KG1 (cell line): ENCODE measurements at places on chromosomes 7 and 10.

DNA sequence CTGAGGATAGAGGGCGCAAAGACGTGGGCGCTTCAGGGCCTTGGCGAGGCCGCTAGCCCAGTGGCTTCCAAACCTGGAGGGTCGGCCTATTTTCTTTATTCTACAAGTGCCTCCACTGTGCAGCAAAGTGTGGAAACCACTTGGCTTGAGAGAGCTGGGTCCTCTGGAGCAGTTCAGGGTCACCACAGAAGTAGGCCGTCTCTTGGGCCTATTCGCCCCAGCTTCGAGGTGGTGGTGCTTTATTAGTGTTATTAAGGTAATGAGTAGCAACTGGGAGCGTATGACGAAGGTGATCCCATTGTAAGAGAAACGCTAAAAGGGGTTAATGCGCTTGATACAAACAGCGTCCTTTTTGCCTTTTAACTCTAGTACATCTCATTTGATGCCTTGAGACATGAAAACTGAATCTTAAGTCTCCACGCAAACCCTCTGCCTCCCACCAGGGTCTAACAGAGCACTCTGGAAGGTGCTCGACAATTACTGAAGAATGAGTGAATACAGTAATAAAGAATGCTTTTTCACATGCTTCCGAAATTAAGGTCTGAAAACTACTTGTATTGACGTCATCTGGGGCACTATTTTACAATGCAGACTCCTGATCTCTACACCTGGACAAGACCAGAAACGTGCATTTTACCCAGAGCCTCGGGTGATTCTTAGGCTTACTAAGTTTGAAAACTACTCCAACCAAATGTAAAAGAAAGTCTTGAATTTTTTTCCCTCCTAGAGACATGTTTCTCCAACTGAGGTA is 647 bp upstream of the GSAP start:
- no peak for DNase-seq

DNA sequence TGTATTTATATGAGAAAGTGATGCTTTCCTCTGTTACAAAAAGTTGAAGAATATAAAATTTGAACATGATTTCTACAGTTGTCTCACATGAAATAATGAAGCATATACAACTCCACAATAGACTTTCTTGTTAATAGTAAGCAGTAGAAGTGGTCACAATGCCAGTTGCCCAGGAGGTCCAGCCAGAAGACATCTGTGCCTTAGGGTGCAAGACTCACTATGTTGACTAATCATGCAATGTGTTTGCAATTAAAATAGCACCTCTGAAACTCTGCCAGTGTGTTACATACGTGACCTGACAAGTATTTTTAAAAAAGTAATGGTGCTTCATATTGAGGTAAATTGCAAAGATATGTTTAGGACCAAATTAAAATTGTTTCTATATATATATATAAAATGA is 547.2 kb downstream of the ETV1 start:
- no peak for DNase-seq

DNA sequence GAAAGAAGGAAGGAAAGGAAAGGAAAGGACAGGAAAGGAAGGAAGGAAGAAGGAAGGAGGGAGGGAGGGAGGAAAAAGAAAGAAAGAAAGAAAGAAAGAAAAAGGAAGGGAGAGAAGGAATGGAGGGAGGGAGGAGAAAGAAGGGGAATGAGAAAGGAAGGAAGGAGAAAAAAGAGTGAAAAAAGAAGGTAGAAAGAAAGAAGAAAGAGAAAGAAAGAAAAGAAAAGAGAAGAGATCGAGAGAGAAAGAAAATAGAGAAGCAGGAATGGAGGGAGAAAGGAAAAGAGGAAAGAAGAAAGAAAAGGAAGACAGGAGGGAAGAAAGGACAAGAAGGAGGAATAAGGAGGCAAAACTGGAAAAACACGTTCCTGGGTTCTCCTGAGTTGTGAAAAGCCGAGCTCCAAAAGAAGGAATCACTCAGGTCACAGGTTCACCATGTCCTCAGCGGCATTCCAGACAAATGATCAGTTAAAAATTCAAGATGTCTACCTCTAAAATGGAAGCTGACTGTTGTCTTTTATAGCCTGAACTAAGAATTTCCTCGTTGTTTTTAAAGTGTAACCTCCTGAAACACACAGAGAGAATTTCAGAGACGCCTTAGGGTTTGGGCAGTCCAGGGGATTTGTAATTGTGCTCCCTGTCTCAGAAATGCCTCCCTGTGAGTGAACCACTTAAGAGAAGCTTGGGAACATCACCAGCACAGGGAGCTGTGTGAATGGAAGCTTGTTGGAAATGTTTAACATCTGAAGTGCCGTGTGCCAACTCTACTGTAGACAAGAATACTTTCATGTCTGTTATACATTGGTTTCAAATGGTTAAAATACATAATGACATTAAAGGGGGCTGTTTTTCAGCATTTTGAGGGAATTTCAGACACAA is 80.7 kb downstream of the INHBA start:
- DNase-seq: no peak

GRCh38 chr10:118045158-118045836 is 1.4 kb downstream of the RAB11FIP2 start:
- no peak for DNase-seq

GRCh38 chr10:28393956-28394568 is 91.2 kb upstream of the MPP7 start:
- DNase-seq: peak; percentile 12

GRCh38 chr7:75847707-75848106 is 31.1 kb upstream of the RHBDD2 start:
- no peak for DNase-seq

DNA sequence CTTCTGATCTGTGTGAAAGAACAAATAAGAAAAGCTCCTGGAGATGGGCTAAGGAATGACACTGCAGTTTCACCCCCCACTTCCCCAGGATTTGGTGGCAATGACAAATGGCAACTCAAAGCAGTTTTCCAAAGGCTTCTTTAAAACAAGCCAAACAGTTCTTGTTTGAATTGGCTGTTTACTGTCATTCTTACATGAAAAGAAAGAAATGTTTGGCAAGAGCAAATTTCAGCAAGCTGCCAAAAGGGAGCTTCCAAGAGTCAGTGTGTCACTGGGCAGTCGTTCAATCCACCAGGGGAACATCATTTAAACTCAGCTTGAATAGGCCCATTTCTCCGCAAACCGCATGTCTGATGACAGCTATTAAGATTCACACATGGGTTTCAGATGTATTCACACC is 119.0 kb upstream of the RHOBTB1 start:
- no peak for DNase-seq

GRCh38 chr10:28796606-28797512 is 119.5 kb downstream of the BAMBI start:
- no peak for DNase-seq

GRCh38 chr10:98943681-98944080 is 292.0 kb downstream of the HPSE2 start:
- no peak for DNase-seq

GRCh38 chr10:95788830-95789229 is 32.9 kb downstream of the ENTPD1 start:
- no peak for DNase-seq

GRCh38 chr7:780516-780915 is 51.8 kb upstream of the SUN1 start:
- no peak for DNase-seq

GRCh38 chr7:25527665-25528170 is 299.4 kb upstream of the NPVF start:
- no peak for DNase-seq

GRCh38 chr10:128877141-128877540 is 589.9 kb upstream of the MGMT start:
- no peak for DNase-seq

DNA sequence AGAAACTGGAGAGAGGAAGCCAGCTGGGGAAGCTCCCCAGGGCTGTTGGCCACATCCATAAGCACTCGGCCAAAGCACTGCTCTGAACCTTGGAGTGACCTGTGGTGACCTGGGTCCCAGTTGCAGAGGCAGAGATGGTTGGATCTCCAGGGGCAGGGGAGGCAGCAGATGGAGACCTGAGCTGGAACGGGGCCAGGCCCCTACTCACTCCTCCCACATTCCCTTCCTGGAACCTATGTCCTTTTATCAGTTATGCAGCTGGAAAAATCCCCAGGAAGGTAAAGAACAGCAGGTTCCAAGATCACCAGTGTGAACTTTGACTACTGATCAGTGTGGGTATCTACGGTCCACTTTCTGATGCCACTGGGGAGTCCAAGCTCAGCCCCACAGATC is 9.6 kb upstream of the PNLIPRP2 start:
- DNase-seq: no peak

DNA sequence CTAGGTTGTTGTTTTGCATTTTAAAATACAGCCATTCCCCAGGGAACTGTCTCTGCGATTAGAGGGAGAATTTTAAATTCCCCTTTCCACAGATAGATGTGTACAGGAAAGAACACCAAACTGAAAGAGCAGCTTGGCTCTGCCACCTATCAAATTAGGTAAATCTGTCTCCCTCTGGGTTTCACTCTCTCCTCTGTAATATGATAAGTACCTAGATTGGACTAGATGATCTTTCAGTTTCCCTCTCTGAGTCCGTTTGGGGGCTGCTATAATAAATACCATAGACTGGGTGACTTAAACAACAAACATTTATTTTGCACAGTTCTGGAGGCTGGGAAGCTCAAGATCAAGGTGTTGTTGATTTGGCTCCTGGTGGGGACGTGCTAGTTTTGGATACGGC is 186.0 kb downstream of the KIF20B start:
- no peak for DNase-seq

DNA sequence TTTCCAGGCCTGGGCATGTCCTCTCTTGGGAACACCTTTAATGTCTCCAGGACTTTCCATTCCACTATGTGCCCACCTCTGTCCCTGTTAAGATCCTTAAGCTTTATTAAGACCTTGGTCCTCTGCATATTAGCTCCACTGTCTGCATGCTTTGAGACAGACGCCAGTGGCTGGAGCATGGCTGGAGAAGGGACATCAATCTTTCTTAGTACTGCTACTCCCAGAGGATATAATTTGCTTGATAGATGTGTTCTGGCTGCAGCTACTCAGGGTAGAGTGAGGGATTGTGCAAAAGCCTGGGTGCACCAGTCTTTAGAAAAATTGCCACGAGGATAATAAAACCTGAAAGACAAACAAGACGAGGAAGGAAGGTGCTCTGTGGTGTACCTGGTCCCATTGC is 42.9 kb downstream of the PLPP4 start:
- no peak for DNase-seq

DNA sequence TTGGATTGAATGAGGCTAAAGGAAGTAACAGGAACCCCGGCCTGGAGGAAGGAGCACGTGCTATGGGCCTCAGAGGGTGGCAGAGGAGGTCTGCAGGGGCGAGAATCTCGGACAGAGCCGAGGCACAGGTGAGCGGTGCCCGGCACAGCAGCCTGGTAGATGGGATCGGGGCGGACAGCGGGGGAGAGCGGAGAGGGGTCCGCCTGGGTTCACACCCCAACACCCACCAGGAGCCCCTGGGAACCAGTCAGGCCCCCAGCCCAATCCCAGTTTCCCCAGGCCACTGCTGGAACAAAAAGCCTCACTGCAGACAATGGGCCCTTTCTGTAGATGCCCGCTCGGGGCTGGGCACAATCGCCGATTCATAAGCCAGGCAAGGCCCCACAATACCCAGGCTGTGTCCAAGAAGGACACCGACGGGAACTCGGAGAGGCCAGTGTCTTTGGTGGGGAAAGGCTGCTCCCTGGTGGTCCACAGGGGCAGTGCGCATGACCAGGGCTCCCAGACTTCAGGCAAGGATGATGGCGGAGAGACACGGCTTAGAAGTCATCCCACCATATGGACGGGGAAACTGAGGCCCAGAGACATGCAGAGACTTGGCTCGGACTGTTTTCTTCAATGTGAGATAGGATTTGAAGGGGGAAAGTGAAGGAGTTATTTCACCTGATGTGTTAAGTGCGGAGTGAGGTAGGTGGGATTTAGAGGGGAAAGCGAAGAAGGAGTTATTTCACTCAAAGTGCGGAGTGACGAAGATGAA is 106.9 kb upstream of the GPR26 start:
- DNase-seq: peak; percentile 26

DNA sequence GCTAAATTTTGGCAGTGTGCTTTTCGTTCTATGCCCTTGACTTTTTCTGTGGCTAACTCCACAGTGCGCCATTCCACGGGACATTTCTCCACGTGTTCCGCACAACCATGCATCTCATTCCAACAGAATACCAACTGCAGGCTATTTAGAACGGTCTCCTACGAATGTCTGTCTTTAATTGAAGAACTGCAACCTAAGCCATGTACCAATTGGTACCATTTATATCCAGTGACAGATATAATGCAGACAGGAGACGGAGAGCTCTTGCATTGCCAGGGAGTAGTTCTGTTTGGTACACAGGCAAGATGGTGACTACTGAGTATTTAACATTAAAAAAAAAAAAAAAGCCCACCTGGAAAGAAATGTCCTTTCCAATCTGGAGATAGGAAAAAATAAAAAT is 9.1 kb downstream of the SFMBT2 start:
- no peak for DNase-seq

DNA sequence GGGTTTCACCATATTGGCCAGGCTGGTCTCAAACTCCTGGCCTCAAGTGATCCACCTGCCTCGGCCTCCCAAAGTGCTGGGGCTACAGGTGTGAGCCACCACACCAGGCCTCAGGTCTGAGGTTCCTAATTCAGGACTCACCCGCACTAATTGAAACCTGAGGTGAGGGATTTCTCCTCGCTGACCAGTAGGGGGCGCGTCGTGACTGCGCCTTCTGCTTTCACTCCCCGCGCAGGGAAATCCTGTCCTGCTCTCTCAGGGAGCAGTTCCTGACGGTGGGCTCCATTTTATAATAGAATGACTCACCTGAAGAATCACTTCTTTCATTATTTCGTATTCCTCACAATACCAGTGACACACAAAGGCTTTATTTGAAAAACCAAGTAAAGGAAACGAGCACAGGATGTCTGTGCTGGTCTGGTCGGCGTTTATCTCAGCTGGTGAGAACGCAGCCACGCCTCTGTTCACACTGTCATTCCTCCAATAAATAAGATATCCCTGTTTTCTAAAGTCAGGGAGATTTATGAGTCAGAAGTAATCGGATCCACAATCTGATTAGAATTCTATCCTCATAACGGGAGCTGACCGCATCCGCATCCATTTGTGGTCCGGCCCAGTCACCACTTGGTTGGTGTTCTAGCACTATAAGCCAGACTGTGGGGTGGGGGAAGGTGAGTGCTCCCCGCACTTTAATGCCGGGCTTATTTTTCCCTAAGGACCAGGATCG is 35.4 kb downstream of the BAG3 start:
- peak; percentile 60 for DNase-seq

DNA sequence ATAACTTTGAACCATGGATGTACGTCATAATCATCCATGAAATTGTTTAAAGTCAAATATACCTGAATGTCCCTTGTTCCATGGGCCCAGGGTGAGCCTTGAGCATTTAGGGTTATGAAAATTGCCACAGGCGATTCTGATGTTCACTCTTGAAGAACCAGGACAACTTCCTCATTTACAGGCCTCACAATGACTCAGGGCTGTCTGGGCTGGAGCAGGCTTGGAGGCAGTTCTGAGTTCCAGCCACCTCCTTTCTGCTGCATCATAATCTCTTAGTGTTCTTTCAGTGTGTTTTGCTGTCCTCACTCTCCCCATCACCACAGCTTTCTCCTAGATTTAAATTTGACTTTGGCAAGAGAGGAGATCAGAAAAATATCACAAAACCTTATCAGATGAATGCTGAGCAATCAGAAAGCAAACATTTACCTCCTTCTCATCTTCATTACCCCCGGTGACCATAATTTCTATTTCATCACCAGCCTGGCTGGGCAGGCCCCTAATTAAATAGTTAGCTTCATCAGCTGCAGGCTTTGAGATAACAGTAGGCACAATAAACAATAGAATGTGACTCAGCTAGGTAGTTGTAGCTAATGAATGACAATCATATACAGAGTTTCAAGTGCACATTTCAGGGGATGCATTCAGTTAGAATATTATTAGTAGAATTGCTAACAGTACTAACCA is 571.0 kb downstream of the SH2D4B start:
- no peak for DNase-seq
